ENCODE measurements at places on chromosomes 2 and 18.

GRCh38 chr2:42795841-42796301 is 3.5 kb upstream of the HAAO start:
- peaks cover 3% of the 10 kb centered on the region for H3K4me1 ChIP-seq
- H3K36me3 ChIP-seq: no peaks in the 10 kb centered on the region
- no peak for DNase-seq
- H3K27ac ChIP-seq: no peak overlapping the region
- no peak overlapping the region for H3K4me3 ChIP-seq
- H3K27me3 ChIP-seq: no peaks in the 10 kb centered on the region

GRCh38 chr2:17539611-17540092 is 844 bp upstream of the VSNL1 start:
- peak; percentile 68 for DNase-seq
- no peak overlapping the region for H3K4me3 ChIP-seq
- H3K27ac ChIP-seq: no peak overlapping the region
- peaks cover 22% of the 10 kb centered on the region for H3K27me3 ChIP-seq
- no peaks in the 10 kb centered on the region for H3K36me3 ChIP-seq
- no peaks in the 10 kb centered on the region for H3K4me1 ChIP-seq

DNA sequence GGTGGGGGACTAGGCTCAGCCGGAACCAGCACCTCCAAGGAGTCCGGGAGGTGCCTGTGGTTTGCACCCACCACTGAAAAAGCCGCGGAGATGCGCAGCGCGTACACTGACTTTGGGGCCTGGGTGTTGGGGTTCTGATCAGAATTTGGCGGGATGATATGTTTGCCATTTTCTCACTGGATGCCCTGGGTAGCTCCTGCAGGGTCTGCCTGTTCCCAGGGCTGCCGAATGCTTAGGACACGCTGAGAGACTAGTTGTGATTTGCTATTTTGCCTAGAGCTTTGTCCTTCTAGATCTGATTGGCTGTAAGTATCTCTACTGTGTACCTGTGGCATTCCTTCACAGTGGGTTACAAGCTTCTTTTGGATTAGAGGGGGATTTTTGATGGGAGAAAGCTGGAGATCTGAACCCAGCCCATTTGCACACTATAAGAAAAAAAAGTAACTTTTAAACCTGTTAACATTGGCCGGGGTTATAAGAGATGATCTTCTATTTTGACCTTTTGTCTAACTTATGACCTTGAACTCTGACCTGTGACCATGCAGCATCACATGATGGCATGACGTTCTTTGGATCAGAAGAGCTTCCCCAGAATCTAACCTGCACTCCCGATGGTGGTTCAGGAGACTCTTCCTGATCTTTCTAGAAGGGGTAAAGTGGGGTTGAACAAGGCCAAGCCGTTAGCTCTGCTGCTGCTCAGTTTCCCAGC is 1.6 kb downstream of the KCNE4 start:
- H3K4me1 ChIP-seq: peaks cover 3% of the 10 kb centered on the region
- H3K36me3 ChIP-seq: no peaks in the 10 kb centered on the region
- H3K27me3 ChIP-seq: no peaks in the 10 kb centered on the region

- no peaks in the 10 kb centered on the region for H3K36me3 ChIP-seq
- H3K4me3 ChIP-seq: no peak overlapping the region
- DNase-seq: no peak
- no peak overlapping the region for H3K27ac ChIP-seq
- no peaks in the 10 kb centered on the region for H3K27me3 ChIP-seq
Measured at GRCh38 chr2:189347540-189347939, 93.7 kb upstream of the WDR75 start.

DNA sequence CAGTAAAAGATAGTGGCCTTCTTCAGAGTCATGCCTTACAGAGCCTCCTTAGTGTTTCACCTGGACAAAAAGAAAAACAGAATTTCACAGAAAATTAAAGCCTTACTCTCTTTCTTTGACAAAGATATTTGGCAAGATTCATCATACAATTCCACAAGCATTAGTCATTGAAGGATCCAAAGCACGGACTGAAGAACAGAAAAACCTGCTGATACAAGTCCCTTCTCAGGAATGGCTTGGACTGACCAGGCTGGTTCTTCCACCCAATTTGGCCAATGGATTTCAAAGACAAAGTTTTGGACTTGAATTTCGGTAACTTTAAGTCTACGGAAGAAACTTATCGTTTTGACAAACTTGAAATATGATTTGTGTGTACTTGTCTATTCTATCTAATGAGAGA is 39.1 kb upstream of the GALNT3 start:
- no peak overlapping the region for H3K4me3 ChIP-seq
- H3K4me1 ChIP-seq: no peaks in the 10 kb centered on the region
- no peak overlapping the region for H3K27ac ChIP-seq
- no peak for DNase-seq

Data from kidney (tissue), 22 donors.